Gastroesophageal sphincter (tissue), 4 donors: ENCODE measurements at places on chromosomes 11 and 22.

DNA sequence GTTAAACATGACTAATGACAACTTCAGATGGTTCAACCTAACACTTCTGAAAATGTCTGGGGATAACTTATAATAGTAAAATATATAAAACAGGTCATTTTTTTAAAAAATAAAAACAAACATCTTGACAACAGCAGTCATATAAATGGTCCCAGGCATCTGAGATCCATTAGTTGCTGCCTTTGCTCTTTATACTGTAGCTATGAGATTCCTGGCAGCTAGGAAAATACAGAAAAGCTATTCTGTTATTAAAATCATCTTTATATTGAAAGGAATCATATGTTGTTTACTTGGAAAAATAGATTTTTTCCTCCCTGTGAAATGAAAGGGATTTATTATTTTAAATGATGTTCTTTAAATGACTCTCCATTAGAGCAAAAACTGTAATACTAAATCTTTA, 55.7 kb upstream of the DEUP1 start:
- ATAC-seq = no peak

DNA sequence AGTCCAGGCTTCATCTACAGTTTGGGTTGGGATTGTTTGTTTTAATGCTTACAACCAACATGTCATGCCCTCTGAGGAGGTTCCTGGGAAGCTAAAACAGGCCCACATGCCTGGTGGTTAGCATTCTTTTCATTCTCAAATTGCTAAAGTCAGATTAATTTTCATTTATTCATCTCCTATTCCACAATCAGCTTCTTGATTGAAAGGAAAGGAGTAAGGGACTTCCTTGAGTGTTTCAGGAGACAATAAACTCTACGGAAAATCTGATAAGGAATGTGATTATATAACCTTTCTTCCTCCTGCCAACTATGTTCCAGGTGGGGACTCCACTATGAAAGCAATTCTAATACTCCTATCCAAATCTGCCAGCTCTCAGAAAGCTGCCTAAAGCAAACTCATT, 30.8 kb downstream of the MRTFA start:
- ATAC-seq = no peak

DNA sequence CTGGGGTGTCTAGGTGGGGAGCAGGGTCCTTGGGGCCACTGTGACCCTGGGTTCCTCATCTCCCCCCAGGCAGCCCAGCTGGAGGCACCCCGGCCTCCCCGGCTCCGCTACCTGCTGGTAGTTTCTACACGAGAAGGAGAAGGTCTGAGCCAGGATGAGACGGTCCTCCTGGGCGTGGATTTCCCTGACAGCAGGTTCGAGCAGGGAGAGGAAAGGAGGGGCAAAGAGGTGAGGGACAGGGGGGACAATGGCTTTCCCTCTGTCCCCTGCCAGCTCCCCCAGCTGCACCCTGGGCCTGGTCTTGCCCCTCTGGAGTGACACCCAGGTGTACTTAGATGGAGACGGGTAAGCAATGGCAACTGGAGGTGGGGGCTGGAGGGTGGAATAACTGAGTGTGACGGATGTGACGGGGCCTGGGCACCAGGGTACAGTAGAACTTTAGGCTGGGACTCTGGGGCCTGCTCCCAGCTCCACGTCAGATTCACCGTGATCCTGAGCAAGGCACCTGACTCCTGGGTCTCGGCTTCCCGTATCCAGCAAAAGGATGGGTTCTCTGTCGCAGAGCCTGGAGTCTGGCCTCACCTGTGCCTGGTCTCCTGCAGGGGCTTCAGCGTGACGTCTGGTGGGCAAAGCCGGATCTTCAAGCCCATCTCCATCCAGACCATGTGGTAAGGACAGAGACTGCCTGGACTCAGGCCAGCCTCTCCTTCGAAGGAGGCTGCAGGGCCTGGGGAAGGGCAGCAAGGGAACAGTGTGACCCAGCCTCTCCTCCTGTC, 3.6 kb downstream of the SSH3 start:
- ATAC-seq = no peak

- no peak for ATAC-seq
Measured at GRCh38 chr11:125358254-125358840, 137.7 kb downstream of the FEZ1 start.

GRCh38 chr11:69533296-69534165, 52.1 kb downstream of the LINC01488 start:
- ATAC-seq = no peak

DNA sequence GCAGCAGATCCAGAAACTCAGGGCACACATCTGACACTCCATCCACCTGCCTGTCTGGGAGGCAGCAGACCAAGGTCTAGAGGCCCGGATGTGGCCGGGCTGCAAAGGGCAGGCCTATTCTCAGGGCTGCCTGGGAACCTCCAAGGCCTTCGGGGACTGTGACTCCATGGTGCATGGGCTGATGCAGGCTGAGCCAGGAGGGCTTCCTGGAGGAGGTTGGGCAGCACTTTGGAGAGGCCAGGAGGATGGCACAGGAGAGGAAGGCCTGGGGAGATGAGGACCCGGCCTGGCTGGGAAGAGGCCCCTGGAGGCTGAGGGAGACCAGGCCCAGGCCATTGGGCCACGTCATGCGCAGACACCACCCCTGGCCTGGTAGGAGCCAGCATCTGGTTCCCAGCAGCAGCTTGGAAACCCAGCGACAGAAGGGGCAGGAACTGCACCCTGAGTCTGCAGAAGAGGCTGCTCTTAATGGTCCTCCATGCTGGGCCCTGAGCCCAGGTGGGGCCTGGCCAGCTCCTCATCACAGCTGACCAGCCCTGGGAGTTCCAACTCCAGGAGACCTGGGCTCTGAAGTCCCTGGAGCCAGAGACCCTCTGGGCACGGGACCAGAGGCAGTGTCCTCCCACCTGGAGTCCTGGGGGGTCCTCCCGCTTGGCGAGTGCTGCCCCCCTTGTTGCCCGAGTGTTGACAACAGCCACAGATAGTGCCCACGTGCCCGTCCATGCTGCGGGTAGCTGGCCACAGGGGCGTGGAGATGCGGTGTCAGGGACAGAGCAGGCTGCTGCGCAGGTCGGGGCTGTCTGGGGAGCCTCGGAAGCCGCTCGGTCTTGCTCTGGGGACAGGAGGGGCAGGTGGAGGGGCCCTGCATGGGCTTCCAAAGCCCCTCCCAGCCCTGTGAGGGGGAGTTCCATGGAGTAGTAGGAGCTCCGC, 5.5 kb downstream of the PHLDA2 start:
- no peak for ATAC-seq

GRCh38 chr11:134858783-134859480, 446.9 kb upstream of the B3GAT1 start:
- no peak for ATAC-seq

- peak; percentile 75 for ATAC-seq
Measured at GRCh38 chr22:41596776-41597634, 7.4 kb upstream of the PMM1 start.

GRCh38 chr11:34585735-34586487, 35.0 kb upstream of the EHF start:
- ATAC-seq = peak; percentile 39

- ATAC-seq = no peak
Measured at GRCh38 chr11:76007166-76007565, 192.2 kb downstream of the UVRAG start.

DNA sequence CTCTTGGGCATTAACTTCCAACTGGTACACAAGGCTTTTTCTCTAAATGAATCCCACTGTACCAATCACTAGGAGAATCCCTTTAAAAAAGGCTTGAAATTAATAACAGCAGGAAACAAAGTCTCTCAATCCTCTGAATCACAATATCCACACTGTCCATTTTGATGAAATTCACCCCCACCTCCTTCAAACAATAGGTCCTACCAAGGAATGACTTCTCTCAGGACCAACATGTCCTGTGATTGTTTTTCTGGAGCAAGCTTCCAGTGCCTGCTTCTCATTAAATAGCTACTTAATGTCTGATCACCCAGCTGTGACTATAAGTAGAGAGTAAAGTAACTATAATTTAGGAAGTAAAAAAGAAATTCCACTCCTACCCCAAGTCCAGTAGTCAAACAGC, 13.1 kb downstream of the NUMA1 start:
- no peak for ATAC-seq

GRCh38 chr11:707817-708420, 1.9 kb downstream of the EPS8L2 start:
- no peak for ATAC-seq

DNA sequence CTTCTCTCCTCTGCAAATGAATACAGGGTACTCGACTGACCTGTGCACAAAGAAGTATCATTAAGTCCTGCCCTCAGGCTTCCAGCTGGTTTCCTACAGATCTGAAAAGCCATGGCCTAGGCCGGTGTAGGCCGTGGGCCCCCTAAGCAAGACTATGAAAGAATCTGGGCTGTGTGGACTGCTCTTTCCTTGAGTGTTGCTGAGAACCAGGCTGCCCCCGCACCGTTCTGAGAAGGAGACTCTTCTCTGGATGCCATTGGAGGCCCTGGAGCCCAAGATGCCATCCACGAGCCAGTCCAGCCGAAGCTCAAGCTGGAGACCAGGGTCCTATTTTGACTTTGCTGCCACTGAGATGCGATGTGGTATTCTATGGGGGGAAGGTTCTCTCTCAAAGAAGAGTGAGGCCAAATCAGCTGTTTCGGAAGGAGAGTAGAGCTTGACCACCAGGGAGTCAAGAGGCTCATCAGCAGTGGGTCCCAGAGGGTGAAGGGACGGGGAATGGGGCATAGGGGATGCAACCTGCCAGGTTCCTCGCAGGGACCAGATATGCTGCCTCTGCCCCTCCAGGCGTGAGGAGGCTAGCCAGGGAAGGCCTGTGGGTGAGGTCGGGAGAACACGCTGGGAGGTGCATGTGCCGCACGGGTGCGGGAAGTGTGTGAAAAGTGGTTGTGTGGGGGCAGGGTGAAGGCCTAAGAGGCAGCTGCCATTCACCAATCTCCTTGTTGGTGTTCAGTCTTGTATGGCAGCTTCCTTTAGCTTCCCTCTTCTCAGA, 96.4 kb upstream of the B3GAT1 start:
- ATAC-seq = no peak

GRCh38 chr11:97895572-97895971, 1125.2 kb upstream of the CNTN5 start:
- no peak for ATAC-seq

DNA sequence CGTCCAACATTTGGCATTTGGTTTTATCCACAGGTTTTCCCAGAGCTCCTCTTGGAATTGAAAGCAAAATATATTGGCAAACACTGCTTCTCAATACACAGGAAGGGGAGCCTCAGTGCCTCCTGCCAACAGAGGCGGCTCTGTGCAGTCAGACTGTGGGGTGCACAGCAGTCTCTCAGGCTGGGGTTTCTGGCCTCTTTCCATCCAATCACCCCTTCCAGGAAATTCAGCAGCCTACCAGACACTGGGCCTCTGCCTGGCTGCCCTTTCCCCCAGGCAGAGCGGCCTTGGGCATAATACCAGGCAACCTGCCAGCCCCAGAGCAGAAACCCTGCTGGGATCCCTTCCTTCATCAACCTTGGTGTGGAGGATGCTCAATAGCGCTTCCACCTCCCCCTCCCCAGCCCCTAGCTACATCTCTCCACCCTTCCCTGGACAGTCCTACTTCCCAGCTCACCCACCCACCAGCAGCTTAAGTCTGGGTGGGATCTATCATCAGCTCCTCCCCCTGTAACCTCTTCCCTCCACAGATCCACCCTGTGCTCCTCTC, 17.8 kb upstream of the RAPSN start:
- peak; percentile 30 for ATAC-seq

DNA sequence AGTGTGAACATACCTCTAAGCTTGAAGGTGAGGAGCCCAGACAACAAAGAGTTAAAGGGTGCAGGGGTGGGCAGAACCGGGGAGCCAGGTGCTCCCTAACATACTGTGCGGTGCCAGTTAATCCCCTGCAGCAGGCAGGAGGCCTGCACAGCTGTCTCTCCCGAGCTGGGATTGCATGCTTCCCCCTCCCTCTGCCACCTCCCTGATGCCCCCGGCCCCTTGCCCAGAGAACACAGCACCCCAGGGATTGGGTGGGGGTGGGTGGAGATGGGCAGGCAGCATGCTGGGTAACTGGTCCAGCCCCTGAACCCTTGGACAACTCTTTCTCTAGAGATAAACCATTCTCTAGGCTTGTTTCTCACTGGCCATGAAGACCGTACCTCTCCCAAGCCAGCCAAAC, 67.7 kb upstream of the MYOD1 start:
- no peak for ATAC-seq

DNA sequence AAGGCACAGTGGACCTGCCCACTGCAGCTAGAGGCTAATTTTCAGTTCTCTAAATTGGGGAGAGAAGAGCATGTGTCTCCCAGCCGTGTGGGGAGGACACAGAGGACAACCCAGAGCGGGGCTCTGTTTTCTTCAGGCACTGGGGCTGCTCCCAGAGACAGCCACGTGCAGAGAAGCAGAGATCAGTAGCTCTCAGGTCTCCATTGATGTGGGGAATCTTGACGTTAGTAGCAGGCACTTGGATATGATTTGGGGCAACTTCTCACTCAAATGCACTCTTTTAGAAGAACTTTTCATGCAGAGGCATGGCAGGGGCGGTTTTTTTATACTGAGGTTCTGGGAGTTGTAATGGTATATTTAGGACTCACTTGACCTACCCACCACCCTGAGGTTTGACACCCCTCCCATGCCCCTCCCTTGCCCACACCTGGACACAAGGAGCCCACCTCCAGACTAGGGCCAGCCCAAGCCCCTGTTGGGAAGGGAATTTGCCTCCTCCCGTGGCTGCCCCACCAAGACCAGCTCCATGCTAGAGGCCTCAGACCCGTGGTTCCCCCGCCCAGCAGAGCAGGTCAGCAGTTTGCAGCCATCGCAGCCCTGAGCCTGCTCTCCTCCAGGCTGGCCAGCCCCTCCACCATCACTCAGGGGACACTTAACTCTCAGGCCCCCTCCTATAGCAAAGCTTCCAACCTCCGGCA, 94.2 kb upstream of the RTL6 start:
- ATAC-seq = no peak

- no peak for ATAC-seq
Measured at GRCh38 chr11:95461858-95462257, 230.9 kb upstream of the SESN3 start.

DNA sequence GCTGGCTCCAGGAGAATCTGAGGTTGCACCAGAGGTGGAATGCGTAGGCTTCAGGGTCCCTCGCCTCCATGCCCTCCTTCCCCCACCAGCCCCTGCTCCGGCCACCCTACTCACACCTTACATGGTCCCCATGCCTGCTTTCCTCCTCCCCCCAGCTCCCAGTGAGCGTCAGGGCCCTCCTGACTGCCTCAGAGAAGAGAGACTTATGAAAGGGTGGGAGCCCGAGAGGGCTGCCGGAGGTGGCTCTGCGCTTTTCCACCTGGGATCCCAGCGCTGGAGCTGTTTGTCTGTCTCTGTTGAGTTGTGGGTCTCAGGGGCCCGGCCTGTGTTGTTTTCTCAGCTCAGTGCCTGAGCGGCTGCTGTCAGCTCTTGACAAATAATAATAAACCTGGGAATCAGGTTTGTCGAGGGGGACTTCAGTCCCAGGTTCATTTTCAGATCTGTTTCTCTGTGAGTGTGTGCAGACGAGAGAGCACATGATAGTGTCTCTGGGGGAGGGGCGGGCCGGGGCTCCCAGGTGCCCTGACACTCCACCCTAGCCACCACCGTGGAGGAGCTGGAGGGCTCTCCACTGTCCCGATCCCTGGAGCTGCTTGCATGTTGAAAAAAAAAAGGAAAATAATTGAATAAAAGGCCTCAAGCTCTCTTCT, 153.7 kb downstream of the FEZ1 start:
- no peak for ATAC-seq
